ENCODE measurements at places on chromosomes 2 and 18. TPM values are rescaled to one million over a fixed set of nuclear protein-coding genes. Genes with fewer than 3 reads are reported as not detected.

- H3K27me3 ChIP-seq: no peaks in the 10 kb centered on the region
- no peak overlapping the region for H3K27ac ChIP-seq
- H3K36me3 ChIP-seq: no peaks in the 10 kb centered on the region
- DNase-seq: no peak
These were observed 9.3 kb downstream of the IL1F10 start for GRCh38 chr2:113076954-113077669.

GRCh38 chr2:32452338-32453064, 95.7 kb downstream of the BIRC6 start:
- no peaks in the 10 kb centered on the region for H3K4me1 ChIP-seq
- no peak overlapping the region for H3K27ac ChIP-seq
- H3K27me3 ChIP-seq: no peaks in the 10 kb centered on the region
- no peak for DNase-seq
- no peak overlapping the region for H3K4me3 ChIP-seq

The RASGRP3 gene
- 6.2 TPM for total RNA-seq

- no peaks in the 10 kb centered on the region for H3K27me3 ChIP-seq
- no peaks in the 10 kb centered on the region for H3K36me3 ChIP-seq
- no peaks in the 10 kb centered on the region for H3K4me1 ChIP-seq
- H3K4me3 ChIP-seq: no peak overlapping the region
These were observed 75.4 kb downstream of the SH3RF3 start for GRCh38 chr2:109204412-109204811.

The C1QL2 gene
- total RNA-seq: not detected

The ALMS1 gene
- total RNA-seq: 51.3 TPM

DNA sequence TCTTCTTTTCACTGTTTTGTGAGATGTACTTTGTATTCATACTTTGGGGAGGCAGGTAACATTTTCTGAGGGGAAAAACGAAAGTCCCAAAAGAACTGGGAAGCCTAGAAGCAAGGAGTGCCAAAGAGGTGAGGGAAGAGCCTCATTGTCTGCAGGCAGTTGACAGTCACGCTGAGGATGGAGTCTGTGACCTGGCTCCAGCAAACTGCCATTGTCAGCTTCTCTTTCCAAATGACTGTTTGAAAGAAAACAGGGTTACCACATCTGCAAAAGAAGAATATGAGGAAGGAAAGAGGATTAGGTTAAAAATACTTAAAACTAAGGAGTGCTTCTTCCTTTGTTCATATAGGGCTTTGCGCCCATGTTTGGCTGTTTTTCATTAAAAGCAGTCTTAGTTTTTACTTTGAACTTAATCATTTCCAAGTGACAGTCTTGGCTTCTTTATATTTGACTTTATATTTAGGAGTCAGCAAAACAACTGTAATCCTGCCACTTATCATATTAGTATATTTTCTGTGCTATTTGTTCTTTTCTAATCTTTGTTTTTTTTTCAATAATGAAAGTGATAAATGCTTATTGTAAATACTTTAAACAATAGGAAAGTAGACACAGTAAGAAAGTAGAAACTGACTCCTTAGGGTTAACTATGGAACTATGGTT, 35.0 kb downstream of the CERS6 start:
- peaks cover 4% of the 10 kb centered on the region for H3K4me1 ChIP-seq
- H3K27ac ChIP-seq: no peak overlapping the region
- DNase-seq: no peak
- no peaks in the 10 kb centered on the region for H3K27me3 ChIP-seq
- H3K4me3 ChIP-seq: no peak overlapping the region

The PID1 gene
- total RNA-seq: 42.3 TPM

The CNNM4 gene
- total RNA-seq: 3.9 TPM

- no peaks in the 10 kb centered on the region for H3K36me3 ChIP-seq
- H3K27ac ChIP-seq: no peak overlapping the region
These were observed 190.7 kb downstream of the CDH7 start for GRCh38 chr18:65941482-65941881.

The HAAO gene
- 28.9 TPM for total RNA-seq

DNA sequence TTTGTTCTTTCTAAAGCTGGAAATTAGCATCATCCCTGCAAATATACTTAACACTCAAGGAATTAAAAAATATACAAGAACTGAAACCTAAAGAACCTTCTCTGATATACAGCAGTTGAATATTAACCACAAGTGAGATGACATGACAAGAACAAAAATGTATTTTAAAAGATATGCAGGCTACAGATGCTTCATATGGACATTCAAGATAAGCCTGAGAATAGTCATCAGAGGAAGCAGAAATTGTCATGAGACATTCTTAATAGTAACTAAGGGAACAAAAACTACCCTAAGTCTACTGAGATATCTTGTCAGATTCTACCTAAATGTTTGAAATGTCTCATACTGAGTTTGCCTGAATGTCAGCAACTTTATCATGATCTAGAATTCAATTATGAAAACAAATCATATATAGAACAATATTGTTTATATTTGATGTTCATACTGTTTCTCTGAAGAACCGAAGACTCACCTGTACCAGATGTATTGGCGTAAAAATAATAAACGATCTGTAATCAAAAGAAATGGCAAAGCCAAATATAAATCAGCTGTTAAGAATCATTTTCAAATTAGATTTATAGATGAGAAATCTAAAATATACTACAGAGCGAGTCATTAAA, 4.7 kb downstream of the NBAS start:
- H3K27ac ChIP-seq: no peak overlapping the region
- H3K36me3 ChIP-seq: no peaks in the 10 kb centered on the region
- H3K4me3 ChIP-seq: no peak overlapping the region
- no peak for DNase-seq
- peaks cover 2% of the 10 kb centered on the region for H3K4me1 ChIP-seq

DNA sequence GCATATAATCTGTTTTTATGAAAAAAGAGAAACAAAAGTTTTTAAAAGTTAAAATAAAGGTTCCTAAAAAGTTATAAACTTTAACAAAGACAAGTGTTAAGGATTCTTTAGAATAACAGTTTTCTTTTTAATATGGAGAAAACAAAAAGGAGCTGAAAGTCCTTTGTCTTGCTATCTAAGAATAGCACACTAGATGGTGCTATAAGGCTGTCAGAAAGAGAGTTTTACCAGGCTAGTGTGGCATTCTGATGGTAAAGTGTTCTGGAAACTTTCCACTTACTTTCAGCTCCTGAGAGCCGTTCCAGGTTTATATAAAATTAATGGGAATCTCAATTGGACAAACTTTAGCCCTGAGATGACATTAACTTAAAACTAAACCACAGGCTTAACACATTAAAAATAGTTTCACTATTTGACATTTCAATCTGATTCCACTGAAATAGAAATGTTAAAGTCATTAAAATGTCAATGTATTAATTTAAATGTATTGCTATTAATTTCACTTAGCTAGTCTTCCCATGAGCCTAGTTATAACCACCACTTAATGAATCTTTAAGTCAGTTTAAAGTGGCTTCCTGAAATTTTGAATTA, 3.7 kb downstream of the FBXO48 start:
- DNase-seq: no peak
- peaks cover 2% of the 10 kb centered on the region for H3K4me1 ChIP-seq
- no peak overlapping the region for H3K27ac ChIP-seq
- no peak overlapping the region for H3K4me3 ChIP-seq
- H3K27me3 ChIP-seq: no peaks in the 10 kb centered on the region
- no peaks in the 10 kb centered on the region for H3K36me3 ChIP-seq

The LRRC30 gene
- not detected for total RNA-seq

The SCN3A gene
- 0.41 TPM for total RNA-seq

- no peak overlapping the region for H3K27ac ChIP-seq
- H3K4me3 ChIP-seq: no peak overlapping the region
- peak; percentile 24 for DNase-seq
- H3K4me1 ChIP-seq: peaks cover 8% of the 10 kb centered on the region
- no peaks in the 10 kb centered on the region for H3K36me3 ChIP-seq
These were observed 64.5 kb downstream of the TWIST2 start for GRCh38 chr2:238912228-238912915.

DNA sequence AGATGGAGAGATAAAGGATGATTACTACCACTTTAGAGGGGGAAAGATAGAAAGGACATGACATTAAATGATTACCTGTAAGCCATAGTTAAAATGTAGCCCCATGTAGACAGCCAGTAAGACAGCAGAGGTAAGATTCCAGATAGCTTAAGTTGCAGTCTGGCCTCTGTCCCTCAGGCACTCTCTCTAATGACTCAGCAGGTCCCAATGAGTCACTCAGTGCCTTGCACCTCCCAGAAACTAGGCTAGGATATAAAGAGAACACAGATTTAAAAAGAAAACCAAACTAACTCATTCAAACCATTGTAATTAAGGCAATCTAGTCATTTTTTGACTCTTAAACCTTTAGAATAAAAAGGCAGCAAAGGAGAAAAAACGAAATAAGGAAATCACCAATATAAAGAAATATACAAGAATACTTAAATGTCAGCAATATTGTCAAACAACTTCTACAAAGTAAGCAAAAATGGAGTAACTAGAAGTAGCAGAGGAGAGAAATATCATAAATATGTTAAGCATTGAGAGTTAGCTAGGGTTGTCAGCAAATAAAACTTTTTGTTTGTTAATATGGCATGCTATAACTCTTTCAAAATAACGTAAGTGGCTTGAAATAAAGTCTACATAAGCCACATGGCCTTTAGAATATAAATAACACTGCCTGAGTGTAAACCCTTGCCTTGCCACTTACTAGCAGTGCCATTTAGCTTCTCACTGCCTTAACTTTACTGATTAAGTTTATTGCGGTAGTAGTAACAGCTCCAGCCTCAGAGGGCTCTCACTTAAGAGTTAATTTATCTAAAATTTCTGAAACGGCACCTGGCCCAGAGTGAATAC, 48.5 kb downstream of the SOCS6 start:
- H3K27ac ChIP-seq: no peak overlapping the region
- H3K4me3 ChIP-seq: no peak overlapping the region
- no peak for DNase-seq
- no peaks in the 10 kb centered on the region for H3K36me3 ChIP-seq

- H3K36me3 ChIP-seq: no peaks in the 10 kb centered on the region
- H3K27ac ChIP-seq: no peak overlapping the region
- no peak for DNase-seq
- H3K4me1 ChIP-seq: no peaks in the 10 kb centered on the region
- H3K4me3 ChIP-seq: no peak overlapping the region
- H3K27me3 ChIP-seq: no peaks in the 10 kb centered on the region
These were observed 66.2 kb downstream of the ACVR2A start for GRCh38 chr2:147910990-147911473.

The HK2 gene
- total RNA-seq: 39.4 TPM

The AGXT gene
- total RNA-seq: not detected

DNA sequence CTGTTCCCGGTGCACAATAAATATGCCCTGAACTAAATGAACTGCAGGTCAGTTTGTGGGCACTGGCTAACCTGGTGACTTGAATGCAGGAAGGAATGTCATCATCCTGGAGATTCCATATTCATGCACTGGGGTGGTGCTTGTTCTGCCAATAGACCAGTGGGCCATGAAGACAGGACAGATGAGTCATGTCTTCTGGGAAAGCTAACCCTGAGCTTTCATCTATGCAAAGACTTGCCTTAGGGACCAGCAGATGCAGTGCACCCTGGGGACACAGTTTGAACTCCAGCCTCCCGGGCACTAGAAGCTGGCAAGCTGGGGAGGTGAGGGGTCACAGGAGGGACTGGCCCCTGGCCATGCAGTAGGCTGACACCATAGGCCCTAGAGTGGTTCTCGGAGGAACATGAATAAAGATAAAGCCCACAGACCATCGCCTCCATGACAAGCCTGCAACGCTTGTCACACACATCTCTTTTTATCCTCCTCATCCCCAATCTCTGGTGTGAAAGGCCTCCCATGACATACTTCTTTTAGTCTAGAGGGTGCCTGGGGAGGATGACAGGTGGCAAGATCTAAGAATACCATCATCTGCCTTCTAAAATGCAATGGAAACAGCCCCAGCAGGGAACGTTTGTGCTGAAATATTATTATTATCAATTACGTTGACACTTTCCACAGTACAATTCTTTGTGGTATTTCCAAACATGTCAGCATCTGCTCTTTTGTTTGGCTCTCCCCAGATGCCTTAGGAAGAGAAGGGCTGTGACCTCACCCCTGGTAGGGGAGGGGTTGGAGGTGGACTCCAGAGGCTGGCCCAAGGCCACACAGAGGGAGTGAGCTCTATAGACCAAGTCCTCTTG, 267.4 kb upstream of the RAB6C start:
- no peak overlapping the region for H3K4me3 ChIP-seq
- H3K27me3 ChIP-seq: no peaks in the 10 kb centered on the region
- no peaks in the 10 kb centered on the region for H3K4me1 ChIP-seq
- DNase-seq: no peak
- no peak overlapping the region for H3K27ac ChIP-seq

DNA sequence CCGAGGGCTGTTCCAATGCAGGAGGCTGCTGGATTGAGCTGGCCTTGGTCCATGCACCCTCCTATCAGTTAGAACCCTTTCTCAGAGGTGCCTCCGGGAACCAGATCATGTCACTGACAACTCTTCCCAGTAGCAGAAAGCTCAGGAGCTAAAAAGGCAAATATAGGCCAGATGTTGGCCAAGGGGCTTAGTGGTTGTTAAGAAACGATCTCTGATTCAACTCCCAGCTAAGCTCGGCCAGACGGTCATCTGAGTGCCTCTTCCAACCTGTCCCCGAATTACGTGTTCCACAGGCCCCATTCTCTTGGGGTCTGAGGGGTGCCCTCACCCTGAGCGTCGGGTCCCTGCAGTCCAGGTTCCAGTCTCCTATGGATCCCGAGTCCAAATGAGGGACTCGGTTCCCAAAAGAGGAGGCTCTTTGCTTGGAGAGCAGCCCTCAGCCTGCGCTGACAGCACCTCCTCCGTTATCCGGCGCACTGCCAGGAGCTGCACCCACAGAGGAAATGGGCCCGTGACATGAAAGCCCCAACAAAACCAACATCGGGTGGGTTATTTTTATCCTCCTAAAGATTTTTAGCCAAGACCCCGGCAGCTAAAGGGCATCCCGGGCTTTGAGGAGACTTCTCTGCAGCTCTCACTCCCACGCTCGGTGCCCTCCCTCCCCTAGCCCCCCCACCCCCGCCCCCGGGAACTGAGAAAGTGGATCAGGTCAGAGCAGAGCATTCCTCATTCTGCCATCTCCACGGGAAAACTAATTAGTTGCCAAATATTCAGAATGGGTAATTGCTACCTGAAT, 106.6 kb upstream of the ID2 start:
- peaks cover 3% of the 10 kb centered on the region for H3K4me1 ChIP-seq
- DNase-seq: no peak
- no peaks in the 10 kb centered on the region for H3K27me3 ChIP-seq
- H3K27ac ChIP-seq: no peak overlapping the region
- no peak overlapping the region for H3K4me3 ChIP-seq
- no peaks in the 10 kb centered on the region for H3K36me3 ChIP-seq

GRCh38 chr2:109324861-109325260, 195.9 kb downstream of the SH3RF3 start:
- DNase-seq: peak; percentile 84
- no peaks in the 10 kb centered on the region for H3K27me3 ChIP-seq

Measured in ovary (tissue), 10 donors.